Upper lobe of left lung (tissue), 6 donors: ENCODE measurements at places on chromosomes 12 and 14. TPM values are rescaled to one million over a fixed set of nuclear protein-coding genes. Genes with fewer than 3 reads are reported as not detected.

Gene KRT74
- total RNA-seq: not detected

Gene P2RX7
- total RNA-seq: 8.4 TPM

Gene METTL17
- total RNA-seq: 62.9 TPM

- H3K27me3 ChIP-seq: no peaks in the 10 kb centered on the region
- no peak overlapping the region for H3K27ac ChIP-seq
- no peak overlapping the region for H3K4me3 ChIP-seq
- no peak for DNase-seq
- H3K36me3 ChIP-seq: no peaks in the 10 kb centered on the region
These were observed 138.3 kb downstream of the TMEM121 start for GRCh38 chr14:105664691-105665090.

GRCh38 chr14:58797010-58797429 is 159.3 kb downstream of the DACT1 start:
- no peak overlapping the region for H3K4me3 ChIP-seq
- no peak overlapping the region for H3K27ac ChIP-seq
- no peaks in the 10 kb centered on the region for H3K36me3 ChIP-seq

- DNase-seq: no peak
- H3K36me3 ChIP-seq: no peaks in the 10 kb centered on the region
- no peak overlapping the region for H3K27ac ChIP-seq
These were observed 324.5 kb downstream of the NUAK1 start for GRCh38 chr12:105814283-105814682.

DNA sequence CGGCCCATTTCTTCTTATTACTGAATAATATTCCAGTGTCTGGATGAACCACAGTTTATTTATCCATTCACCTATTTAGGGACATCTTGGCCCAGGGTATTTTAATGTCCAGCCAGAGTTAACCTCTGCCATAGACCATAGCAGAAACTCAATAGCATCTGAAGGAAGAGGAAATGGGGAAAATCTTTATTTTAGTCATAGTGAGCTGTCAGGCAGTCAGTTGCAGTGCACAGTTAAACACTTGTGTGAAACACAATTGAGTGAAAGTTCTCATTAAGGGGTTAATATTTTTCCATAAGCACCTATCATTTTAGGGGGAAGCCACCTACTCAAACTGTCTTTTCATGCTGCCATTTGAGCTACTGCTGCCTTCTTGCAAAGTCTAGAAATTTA is 197.3 kb upstream of the PPFIA2 start:
- H3K36me3 ChIP-seq: no peaks in the 10 kb centered on the region
- no peaks in the 10 kb centered on the region for H3K4me1 ChIP-seq
- no peaks in the 10 kb centered on the region for H3K27me3 ChIP-seq
- H3K4me3 ChIP-seq: no peak overlapping the region
- no peak overlapping the region for H3K27ac ChIP-seq

- H3K27ac ChIP-seq: no peak overlapping the region
- H3K4me3 ChIP-seq: no peak overlapping the region
- no peaks in the 10 kb centered on the region for H3K27me3 ChIP-seq
- no peaks in the 10 kb centered on the region for H3K4me1 ChIP-seq
- H3K36me3 ChIP-seq: no peaks in the 10 kb centered on the region
These were observed 3.9 kb downstream of the KRT79 start for GRCh38 chr12:52829986-52830770.

- no peak overlapping the region for H3K4me3 ChIP-seq
- H3K4me1 ChIP-seq: no peaks in the 10 kb centered on the region
These were observed 517.5 kb downstream of the BCL11B start for GRCh38 chr14:98754343-98755020.

DNA sequence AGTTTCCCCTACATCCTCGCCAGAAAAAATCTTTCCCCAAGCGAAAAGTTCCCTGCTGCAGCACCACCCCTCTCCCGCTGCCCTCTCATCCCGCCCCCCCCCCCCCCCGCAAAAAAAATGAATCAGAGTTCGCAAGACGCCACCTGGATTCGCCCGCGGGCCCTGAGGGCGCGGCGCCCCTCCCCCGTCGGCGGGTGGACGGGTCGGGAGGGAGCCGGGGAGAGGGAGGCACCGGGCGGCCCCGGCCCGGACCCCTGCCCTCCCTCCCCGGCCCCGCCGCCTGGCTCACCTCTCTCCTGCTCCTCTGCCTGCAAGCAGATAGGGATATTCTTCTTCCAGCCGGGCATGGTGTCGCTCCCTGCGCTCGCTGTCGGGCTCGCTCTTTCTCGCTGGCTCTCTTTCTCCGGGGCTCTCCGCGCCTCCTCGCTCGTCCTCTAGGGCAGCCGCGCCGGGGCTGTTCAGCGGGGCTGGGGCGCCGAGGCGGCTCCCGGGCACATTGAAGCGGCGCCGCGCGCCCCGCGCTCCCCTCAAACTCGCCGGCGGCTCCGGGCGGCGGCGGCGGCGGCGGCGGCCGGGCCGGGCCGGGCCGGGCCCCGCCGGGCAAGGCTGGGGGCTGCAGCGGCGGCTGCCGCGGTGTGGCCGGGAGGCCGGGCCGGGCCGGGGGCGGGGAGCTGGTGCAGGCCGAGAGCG is 200.3 kb upstream of the CAND1 start:
- H3K4me1 ChIP-seq: peaks cover 10% of the 10 kb centered on the region
- no peaks in the 10 kb centered on the region for H3K36me3 ChIP-seq
- peak overlapping the region; percentile 53 for H3K4me3 ChIP-seq
- no peaks in the 10 kb centered on the region for H3K27me3 ChIP-seq

- H3K36me3 ChIP-seq: no peaks in the 10 kb centered on the region
- no peak for DNase-seq
- H3K4me1 ChIP-seq: no peaks in the 10 kb centered on the region
These were observed 33.9 kb downstream of the SERPINA3 start for GRCh38 chr14:94646066-94646465.
